ENCODE measurements at places on chromosomes 4 and X. TPM values are rescaled to one million over a fixed set of nuclear protein-coding genes. Genes with fewer than 3 reads are reported as not detected.
A peak's percentile ranks its signal among the peaks of the same experiment; 100 is the strongest.

DNA sequence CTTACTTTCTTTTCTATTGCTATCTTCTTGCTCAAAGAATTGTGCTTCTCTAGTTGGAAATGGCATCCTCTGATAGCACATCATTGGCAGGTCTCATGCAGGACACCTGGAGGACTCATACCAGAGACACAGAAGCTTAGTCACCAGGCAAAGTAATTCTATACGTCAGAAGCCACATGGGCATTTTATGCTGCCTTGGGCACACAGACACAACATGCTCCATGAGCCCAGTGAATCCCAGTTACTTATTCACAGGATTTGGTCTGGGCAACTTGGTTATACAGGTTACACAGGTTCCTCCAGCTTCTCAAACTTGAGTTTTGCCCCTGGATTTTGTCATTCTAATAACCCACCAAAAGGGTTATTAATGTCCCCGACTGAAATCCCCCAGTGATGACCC lies 7.1 kb downstream of the RASSF6 start:
- DNase-seq = no peak

DNA sequence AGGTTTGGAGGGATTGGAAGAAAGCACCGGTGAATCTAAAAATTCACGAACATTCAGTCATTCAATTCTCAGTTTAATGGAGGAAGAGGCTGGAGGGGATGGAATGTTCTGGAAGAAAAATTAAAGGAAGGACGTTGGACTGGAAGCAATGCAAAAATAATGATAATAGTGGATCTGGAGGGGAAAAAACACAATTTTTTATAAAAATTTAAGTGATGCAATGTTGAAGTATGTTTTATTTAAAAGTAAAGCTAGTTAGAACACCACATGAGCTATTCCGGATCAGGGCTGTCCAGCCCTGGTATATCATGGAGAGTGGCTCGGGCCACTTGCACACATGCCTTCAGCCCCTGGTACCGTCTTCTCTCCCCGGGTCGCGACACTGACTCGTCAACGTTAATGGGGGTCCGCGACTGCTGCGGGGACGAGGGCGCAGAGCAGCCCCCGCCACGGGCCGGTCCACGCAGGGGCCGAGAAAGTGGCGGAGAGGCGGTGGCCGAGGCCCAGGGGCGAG lies 204.6 kb downstream of the TENM3 start:
- DNase-seq = no peak

GRCh38 chr4:90145319-90145718 lies 18.1 kb downstream of the CCSER1 start:
- no peak for DNase-seq

GRCh38 chrX:29724316-29724715 lies 491.0 kb upstream of the MAGEB2 start:
- DNase-seq = no peak

DNA sequence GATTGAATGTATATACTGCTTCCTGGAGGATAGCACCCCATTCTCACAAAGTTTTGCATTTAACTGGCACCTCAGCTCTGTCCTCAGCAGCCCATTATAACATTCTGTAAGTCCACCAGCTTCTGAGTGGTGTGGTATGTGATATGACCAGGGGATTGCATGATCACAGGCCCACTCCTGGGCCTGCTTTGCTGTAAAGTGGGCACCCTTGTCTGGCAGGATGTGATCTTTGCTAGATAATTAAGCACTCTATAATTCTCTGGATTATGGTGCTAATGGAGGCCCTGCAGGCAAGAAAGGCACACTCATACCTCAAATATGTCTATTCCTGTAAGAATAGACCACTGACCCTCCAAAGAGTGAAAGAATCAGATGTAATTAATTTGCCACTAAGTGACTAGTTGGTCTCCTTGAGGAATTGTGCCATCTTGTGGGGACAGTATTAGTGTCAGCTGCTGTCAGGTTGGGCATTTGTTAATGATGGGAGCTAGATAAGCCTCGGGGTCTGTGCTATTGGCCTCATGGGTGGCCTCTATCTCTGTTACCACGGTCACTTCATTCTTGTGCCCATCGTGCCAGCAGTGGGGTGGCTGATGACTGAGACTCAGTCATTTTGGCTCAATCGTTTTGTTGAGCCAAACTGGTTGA lies 2.2 kb upstream of the CFI start:
- DNase-seq = peak; percentile 58

GRCh38 chrX:154827194-154828015 lies 7.1 kb downstream of the SMIM9 start:
- DNase-seq = no peak

DNA sequence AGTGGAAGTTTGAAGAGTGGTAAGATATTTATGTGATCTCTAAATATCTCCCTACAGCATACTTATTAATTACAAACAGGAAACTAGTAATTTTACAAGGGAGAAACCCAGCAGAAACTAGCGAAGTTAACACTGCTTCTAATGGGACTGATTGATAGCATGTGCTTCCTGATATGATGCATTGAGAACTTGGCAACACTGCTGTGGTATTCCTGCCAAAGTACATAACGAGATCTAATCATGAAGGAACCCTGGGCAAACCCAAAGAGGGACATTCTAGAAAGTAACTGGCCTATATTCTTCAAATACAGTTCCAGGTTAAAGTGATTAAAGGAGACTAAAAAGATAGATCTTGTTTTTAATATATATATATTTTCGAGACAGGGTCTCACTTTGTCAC lies 4.6 kb upstream of the GPR34 start:
- no peak for DNase-seq

DNA sequence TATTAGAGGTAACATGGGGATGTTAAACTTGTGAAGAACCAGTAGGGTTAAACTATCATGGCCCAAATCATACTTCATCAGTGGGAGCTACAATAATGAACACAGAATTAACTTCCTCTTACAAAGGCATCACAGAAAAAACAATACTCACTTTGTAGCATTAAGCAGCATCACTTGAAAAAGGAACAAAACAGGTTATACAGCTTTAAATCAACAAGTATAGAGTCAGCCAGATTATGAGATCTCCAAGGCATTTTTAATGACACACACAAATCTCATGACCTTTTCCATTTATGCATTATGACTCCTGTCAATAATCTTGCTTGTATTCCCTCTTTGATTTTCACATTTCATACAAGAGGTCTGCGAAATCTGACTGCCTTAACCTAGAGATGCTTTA lies 18.3 kb downstream of the FBXL5 start:
- DNase-seq = no peak

GRCh38 chrX:154373340-154374306 lies 811 bp downstream of the FLNA start:
- peak; percentile 77 for DNase-seq

GRCh38 chrX:54248309-54248708 lies 65.3 kb upstream of the FAM120C start:
- peak; percentile 6 for DNase-seq

DNA sequence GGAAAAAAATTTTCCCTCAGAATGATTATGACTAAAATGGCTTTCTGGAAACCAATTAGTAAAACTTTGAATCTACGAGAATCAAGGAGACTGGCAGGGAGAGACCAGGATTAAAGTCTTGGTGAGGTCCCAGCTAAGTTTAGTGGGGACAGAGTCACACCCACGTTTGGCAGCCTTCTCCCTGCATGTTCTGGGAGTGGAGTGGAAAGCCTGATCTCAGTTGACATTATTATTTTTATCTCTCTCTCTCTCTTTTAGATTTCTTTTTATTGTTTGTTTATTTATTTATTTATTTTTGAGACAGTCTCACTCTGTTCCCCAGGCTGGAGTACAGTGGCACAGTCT lies 67.8 kb downstream of the MED28 start:
- no peak for DNase-seq

GRCh38 chr4:24519649-24520048 lies 64.7 kb downstream of the DHX15 start:
- no peak for DNase-seq

DNA sequence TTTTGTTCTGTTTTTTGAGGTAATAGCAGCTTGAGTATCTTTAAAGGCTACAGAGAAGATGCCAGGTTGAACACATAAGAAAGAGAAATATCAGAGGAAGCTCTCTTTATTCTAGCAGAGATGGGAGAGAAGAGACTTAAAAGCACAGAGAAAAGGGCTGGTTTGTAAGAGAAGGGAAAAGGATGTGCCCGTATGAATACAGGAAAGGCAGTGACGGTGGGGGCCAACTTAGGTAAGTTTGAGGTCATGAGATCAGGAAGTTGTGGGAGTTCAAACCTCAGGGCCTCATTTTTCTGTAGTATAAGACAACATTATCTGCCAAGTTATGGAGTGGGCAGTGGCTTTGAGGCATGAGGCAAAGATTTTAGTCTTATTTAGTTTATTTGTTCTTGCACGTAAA lies 121.3 kb upstream of the S100G start:
- no peak for DNase-seq

GRCh38 chr4:119136546-119136945 lies 914 bp downstream of the MYOZ2 start:
- peak; percentile 91 for DNase-seq

- DNase-seq = no peak
These were observed 93.5 kb downstream of the CEP135 start for GRCh38 chr4:56042225-56042624.

DNA sequence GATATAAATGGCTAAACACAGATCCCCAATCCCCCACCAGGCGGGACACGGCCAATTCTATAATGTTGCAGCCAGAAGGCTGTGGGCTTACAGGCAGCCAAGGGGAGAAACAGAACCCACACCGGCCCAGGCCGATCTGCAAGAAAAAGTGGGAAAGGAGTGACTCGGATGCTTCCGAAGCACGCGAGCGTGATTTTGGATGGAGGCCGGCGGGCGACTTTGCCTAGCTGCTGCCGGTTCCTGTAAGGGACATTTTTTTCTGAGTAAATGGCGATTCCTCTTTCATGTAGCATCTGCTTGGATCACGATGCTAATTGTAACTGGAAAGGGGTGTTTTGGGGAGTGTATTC lies 470.2 kb downstream of the PCDH19 start:
- DNase-seq = no peak

DNA sequence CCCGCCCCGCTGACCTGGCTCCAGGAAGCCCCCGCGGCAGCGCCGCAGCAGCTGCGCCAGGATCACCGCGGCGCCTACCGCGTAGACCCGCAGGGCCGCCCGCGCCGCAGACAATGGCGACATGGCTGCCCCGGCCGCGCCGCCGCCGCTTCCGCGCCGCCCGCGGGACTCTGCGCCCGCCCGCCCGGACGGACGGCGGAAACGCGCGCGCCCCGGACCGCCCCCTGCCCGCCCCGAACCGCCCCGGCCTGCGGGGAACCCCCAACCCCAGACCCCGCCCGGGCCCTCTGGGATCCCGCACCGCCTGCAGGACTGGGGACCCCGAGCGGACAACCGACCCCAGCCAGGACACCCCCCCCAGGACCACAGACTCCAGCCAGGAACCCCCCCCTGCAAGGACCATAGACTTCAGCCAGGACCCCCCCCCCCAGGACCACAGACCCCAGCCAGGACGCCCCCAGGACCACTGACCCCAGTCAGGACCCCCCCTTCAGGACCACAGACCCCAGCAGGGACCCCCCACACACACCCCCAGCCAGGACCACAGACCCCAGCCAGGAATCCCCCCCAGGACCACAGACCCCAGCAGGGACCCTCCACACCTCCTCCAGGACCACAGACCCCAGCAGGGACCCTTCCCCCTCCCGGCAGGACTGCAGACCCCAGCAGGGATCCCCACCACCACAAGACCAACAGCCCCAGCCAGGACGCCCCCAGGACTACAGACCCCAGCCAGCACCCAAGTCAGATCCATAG lies at the start of the genes DHRSX and ZBED1:
TSS of gene DHRSX (minus strand) at position 174 of the 756 bp plus-strand sequence. CDS start at position 123, 51 bp downstream.
TSS of gene ZBED1 (minus strand) at position 174 of the 756 bp plus-strand sequence. CDS start 10,257 bp downstream, outside the sequence.
- peak; percentile 19 for DNase-seq

DNA sequence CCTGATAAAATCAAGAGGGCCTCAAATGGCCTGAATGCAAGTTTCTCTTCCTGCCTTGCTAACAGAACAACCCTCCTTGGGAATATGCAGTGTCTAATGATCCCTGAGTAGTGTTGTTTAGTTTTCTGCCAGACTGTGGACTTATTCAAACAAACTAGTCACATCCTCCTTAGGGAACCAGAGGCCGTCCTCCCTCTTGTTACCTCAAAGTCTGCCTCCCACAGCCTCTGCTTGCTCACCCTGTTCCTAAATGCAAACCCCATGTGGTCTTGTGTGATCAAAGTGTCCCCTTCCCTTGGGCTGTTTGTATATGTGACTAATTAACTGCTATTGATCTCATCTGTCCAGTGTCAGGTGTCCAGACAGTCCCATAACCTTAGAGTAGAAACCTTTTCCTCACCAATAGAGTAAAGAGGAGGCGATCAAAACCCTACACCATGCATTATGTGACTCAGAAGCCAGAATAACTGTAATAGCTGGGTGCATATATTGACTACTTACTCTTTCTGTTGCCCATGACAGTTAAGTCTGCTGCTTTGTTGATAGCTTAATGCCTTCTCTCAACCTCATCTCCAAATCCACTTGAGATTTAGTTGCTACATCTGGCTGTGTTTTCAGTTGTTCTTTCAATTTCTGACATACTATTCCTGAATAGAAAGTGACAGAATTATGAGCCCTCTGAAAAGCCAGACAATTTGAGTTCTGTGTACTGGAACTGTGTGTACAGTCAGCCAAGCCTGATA lies 473.0 kb upstream of the NWD2 start:
- DNase-seq = no peak

DNA sequence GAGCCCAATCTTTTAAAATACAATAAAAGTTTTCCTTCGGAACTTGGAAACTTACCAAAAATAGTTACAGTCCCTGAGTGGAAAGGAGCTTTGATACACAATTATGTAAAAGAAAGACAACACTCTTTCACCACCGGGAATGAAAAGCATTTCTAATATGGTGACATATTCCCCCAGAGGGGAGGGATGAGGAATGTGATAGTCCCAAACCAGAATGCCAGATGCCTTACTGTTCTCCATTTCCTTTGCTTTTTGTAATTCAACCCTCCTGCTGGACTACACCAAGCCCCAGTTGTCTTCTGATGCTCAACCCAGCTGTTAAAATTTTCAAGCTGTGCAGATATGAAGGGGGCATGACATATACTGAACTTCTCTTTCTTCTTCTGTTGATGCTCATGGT lies 4.1 kb downstream of the PRIMPOL start:
- peak; percentile 98 for DNase-seq

DNA sequence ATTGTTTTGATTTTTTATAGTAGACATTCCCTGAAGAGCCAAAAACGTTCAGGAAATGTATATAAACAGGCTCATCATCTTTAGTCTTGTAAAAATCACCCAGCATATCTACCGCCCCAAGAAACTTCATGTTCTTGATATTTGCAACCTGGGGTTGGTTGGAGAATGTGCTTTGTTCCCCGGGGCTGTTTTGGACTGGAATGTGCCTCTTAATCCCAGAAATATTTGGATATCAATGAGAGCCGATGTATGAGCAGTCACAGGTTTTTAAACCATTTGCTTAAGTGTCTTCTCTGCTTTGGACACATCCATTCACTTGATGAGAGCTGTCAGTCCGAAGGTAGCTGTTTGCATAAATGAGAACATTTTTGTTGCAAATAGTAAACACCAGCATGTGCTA lies 449.7 kb downstream of the PCDH7 start:
- DNase-seq = no peak

GRCh38 chr4:85778632-85779131 lies 303.7 kb downstream of the ARHGAP24 start:
- DNase-seq = peak; percentile 63

GRCh38 chr4:183173580-183174526 lies 74.8 kb downstream of the WWC2 start:
- DNase-seq = no peak

GRCh38 chrX:134210465-134210864 lies 26.5 kb upstream of the CCDC160 start:
- no peak for DNase-seq

- DNase-seq = no peak
These were observed 224.9 kb upstream of the VCX3A start for GRCh38 chrX:6759655-6760375.

BGN gene
- total RNA-seq = not detected

CTAG1B gene
- not detected for total RNA-seq

F11 gene
- not detected for total RNA-seq

TNMD gene
- total RNA-seq = not detected

BMX gene
- total RNA-seq = not detected

NKX3-2 gene
- 3.0 TPM for total RNA-seq

ADGRA3 gene
- 29.2 TPM for total RNA-seq

HPSE gene
- 2.2 TPM for total RNA-seq
